ENCODE measurements at places on chromosomes 12 and 14. TPM values are rescaled to one million over a fixed set of nuclear protein-coding genes. Genes with fewer than 3 reads are reported as not detected.

DNA sequence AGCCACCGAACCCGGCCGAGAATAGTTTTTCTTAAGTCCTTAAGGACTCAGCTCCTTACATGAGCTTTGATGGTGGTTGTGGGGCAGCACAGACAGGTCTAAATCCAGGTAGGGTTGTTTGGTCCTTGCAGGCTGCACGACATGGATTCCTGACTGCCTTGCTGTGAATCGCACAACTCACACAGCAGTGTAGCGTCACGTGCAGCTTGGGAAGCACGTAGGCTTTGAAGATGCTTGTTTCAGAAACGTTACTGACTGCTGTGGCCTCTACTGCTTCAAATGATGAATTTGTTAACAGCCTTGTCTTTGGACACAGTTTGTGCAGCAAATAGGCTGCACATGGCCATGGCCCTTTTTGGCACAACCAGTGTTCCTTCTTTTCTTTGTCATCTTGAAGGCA is 29.9 kb downstream of the ZBTB42 start:
- no peaks in the 10 kb centered on the region for H3K27me3 ChIP-seq
- H3K4me1 ChIP-seq = peaks cover 16% of the 10 kb centered on the region
- no peak overlapping the region for H3K4me3 ChIP-seq

FNTB gene
- total RNA-seq = 40.6 TPM

- no peaks in the 10 kb centered on the region for H3K36me3 ChIP-seq
- H3K4me3 ChIP-seq = no peak overlapping the region
- no peak for DNase-seq
- no peak overlapping the region for H3K27ac ChIP-seq
- no peaks in the 10 kb centered on the region for H3K4me1 ChIP-seq
- H3K27me3 ChIP-seq = no peaks in the 10 kb centered on the region
These were observed 24.2 kb downstream of the ZNF664 start for GRCh38 chr12:123997033-123997822.

KCNC2 gene
- not detected for total RNA-seq

GRCh38 chr14:100332071-100332639 is 9.0 kb downstream of the SLC25A47 start:
- H3K4me1 ChIP-seq = no peaks in the 10 kb centered on the region
- no peak for DNase-seq
- no peak overlapping the region for H3K4me3 ChIP-seq

- no peaks in the 10 kb centered on the region for H3K36me3 ChIP-seq
- H3K4me1 ChIP-seq = no peaks in the 10 kb centered on the region
- H3K27me3 ChIP-seq = no peaks in the 10 kb centered on the region
- no peak overlapping the region for H3K4me3 ChIP-seq
- no peak for DNase-seq
These were observed 130.7 kb downstream of the TMTC2 start for GRCh38 chr12:82817368-82817767.

DNA sequence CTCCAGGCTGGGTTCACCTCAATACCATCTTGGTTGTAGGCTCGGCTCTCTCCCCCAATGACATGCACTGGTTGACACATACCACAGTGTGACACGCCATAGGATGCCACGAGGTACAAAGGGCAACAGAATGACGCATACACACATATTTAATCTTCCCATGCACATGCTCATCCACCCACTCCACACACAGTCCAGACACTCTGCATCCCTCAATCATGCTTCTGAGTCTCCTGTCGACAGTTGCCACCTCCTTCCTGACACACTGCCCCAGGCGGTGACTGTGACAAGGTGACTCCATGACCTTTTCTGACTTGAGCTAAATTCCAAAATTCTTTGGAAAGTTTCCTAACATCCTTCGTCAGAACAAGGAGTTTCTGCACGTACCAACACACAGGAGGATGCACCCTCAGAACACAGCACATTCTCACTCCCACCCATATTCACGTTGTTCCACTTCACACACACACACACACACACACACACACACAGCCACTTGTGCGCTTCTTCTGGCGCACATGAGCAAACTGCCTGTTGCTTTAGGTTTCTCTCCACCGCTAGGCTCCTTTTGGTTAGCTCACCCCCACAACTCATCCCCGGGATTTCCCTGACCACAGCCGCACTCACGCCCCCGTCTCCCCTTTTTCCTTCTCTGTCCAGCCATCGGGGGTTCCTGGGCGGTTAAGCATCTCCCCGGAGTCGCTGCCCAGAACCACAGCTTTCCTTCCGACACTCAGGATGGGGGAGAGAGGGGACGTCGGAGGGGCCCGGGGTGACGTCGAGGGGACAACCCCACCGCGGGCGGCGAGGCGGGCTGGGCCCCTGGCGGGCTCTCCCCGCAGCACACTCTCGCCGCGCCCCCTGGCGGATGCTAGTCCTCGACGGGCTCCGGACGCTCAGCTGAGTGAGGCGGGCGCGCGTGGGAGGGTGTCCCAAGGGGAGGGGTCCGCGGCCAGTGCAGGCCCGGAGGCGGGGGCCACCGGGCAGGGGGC is 536 bp upstream of the WNT1 start:
- H3K27me3 ChIP-seq = peaks cover 95% of the 10 kb centered on the region
- H3K36me3 ChIP-seq = no peaks in the 10 kb centered on the region
- no peak overlapping the region for H3K4me3 ChIP-seq
- H3K4me1 ChIP-seq = peaks cover 30% of the 10 kb centered on the region
- H3K27ac ChIP-seq = no peak overlapping the region
- no peak for DNase-seq

- H3K27me3 ChIP-seq = no peaks in the 10 kb centered on the region
- no peak overlapping the region for H3K27ac ChIP-seq
- H3K4me1 ChIP-seq = no peaks in the 10 kb centered on the region
- no peaks in the 10 kb centered on the region for H3K36me3 ChIP-seq
- no peak overlapping the region for H3K4me3 ChIP-seq
These were observed 72.4 kb upstream of the GZMB start for GRCh38 chr14:24706351-24706750.

DNA sequence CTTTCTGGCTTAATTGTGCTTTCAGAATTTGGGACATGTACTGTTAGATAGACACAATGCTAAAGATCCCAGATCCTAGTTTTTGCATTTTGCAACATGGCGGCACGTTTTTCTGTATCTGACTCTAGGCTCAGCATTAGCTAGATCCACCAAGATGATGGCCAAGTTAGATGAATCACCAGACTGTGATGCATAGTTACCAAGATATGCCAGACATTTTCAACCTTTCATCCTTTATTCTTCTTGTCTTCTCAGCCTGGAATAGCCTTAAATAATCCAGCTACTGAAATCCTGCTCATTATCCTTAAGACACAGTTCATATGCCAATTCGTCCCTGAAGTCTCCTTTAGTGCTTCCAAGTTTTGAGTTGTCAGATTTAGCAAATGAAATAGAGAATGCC is 144.9 kb upstream of the CRY1 start:
- H3K4me1 ChIP-seq = no peaks in the 10 kb centered on the region
- H3K27ac ChIP-seq = no peak overlapping the region
- no peaks in the 10 kb centered on the region for H3K36me3 ChIP-seq
- no peaks in the 10 kb centered on the region for H3K27me3 ChIP-seq

PRR13 gene
- 71.9 TPM for total RNA-seq

GRCh38 chr12:75876832-75877762 is 154.5 kb downstream of the PHLDA1 start:
- no peaks in the 10 kb centered on the region for H3K27me3 ChIP-seq
- no peak for DNase-seq
- H3K36me3 ChIP-seq = no peaks in the 10 kb centered on the region

CIDEB gene
- total RNA-seq = 0.85 TPM

DNA sequence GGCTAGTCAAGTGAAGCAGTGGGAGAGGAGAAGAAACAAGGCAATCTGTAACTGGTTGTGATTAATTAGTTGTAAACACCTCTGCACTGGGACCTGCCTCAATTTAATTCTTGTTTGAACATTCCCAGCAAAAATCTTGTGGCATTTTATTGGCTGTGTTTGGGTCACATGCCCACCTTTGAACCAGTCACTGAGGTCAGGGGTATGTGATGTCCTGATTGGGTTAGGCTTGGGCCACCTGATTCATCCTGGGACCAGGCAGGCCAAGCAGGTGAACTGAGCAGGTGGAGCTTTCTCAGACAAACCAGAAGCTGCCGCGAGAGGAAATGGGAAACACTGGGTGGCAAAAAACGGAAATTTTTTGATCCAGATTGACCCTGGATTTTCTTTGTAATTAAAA is 72.5 kb downstream of the NEDD1 start:
- no peak for DNase-seq
- H3K27me3 ChIP-seq = no peaks in the 10 kb centered on the region
- H3K4me3 ChIP-seq = no peak overlapping the region
